ENCODE measurements at places on chromosomes 7 and 10.

DNA sequence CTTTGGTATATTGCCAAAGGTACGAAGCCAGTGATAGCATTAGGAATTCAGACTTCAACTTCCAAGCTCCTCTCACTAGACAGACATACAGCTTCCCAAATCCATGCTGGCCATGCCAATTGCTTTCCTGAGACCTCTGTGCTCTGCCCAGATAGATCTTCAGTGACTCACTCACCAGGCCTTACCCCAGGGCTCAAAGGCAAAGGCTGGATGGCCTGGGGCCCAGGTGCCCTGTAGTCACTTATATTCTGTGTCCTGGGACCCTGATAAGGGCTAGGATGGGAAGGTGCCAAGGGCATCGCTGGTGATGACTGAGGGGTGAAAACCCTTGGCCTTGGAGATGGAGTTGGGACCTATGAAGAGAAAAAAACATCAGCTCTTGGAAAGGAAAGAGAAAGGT, 27.7 kb downstream of the WNT8B start:
- no peak for DNase-seq

DNA sequence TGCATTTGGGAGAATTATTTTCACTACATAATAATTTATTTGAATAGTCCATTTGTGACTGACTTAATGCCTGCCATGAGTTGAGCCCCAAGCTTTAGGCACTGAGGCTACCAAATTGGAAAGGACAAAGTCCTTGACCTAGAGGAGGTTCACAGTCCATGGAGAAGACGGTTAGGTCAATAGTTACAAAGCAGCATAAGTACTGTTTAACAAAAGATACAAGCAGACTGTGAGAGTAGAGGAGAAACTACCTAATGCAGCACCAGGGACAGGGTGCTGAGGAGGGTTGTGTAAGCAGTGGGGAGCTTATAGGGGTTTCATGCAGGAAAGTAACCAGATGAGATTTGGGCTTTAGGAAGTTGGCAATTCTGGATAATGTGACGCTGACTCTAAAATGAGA, 139.2 kb downstream of the LCOR start:
- DNase-seq, result no peak

- DNase-seq, result no peak
These were observed 45.7 kb downstream of the IMMP2L start for GRCh38 chr7:111516612-111517011.

GRCh38 chr10:77620731-77621130, 16.9 kb downstream of the KCNMA1 start:
- DNase-seq, result no peak

GRCh38 chr7:42605406-42606192, 306.3 kb downstream of the C7orf25 start:
- DNase-seq, result no peak

- no peak for DNase-seq
These were observed 169.7 kb downstream of the RNLS start for GRCh38 chr10:88413412-88413811.

DNA sequence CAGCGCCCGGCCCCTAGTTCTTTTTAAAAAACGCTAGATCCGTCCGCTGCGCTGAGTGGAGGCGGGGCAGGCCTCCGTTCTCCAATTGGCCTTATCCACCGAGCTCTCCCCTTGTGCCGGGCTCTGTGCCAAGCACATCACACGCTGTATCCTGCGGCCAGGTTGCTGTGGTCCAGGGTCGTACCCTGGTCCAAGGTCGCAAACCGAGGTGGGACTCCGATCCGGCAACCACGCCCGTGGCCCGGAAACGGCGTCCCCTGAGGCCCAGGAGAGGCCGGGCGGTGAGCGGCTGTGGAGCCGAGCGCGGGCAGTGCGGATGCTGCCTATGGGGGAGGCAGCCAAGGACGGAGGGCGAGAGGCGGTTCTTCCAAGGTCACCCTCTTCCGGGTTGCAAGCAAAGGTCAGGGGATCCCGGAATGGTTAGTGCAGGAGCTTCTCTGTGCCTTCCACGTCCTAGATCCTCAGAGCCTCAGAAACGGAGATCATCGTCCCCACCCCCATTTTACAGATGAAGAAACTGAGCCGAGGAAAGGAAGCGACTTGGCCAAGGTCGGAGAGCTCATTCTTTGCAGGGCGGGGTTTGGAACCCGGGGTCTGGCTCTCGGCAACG, 72.4 kb upstream of the LRRC4 start:
- DNase-seq, result no peak

DNA sequence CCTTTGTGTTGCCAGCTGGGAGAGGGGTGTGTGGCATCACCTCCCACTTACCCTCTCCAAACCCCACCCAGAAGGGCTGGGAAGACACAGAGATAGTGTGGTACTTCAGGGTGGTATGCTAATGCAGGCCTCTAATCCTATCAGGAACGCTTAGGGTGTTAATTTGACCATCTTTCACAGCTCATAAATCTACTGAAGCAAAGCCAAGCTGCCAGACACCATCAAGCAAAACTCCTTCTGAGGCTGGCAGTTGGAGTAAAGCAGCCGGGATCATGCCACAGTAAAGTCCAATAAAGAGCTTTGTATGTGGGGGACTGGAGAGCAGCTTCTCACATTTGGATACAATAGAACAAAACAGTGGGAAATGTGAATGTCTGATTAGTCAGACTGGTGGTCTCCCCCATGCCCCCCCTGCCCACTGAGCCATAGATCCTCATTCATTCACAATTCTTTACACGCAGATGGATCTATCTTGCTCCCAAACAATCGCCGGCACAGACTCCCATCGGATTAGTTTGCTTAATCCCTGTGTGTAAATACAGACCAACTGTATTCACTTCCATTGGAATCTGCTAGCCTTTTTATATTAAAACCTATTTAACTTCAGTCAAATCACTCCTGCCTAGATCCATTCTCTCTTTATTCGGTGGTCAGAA, 29.6 kb downstream of the FGFBP3 start:
- no peak for DNase-seq

DNA sequence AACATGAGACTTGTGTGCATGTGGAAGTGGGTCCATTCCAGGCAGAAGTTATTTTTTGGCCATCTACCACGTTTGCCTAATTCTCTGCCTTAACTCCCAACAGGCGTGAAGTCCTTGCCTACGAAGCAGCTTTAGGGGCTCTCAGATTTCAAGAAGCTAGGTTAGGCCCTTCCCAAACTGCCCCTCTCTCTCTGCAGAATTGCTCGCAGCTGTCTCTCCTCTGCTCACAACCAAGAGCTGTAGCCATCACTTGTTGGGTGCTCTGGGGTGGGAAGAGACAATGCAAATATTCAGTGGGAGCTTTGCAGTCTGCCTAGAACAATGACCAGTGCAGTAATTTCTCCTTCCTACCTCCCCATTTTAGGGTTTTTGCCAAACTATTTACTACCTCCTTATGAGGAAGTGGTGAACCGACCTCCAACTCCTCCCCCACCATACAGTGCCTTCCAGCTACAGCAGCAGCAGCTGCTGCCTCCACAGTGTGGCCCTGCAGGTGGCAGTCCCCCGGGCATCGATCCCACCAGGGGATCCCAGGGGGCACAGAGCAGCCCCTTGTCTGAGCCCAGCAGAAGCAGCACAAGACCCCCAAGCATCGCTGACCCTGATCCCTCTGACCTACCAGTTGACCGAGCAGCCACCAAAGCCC, 24.9 kb downstream of the CYP17A1 start:
- DNase-seq, result no peak

GRCh38 chr10:10327934-10328333, 689.7 kb upstream of the CELF2 start:
- no peak for DNase-seq

DNA sequence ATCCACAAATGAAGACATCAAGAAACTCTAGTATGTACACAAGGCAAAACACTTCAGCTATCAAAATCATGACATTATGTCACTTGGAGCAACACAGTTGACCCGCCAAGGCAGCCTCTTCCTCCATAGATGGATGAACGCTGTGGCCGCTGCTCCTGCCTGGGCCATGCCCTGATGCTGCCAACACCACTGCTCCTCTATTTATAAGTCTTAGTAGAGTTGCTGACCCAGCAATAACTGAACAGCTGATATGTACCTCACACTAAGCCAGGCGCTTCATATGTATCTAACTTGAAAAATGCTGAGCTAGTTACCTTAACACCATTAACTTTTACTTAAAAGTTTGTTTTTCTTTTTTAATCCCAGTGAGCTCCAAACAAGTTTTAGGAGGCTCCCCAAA, 131.9 kb downstream of the LYZL1 start:
- no peak for DNase-seq

DNA sequence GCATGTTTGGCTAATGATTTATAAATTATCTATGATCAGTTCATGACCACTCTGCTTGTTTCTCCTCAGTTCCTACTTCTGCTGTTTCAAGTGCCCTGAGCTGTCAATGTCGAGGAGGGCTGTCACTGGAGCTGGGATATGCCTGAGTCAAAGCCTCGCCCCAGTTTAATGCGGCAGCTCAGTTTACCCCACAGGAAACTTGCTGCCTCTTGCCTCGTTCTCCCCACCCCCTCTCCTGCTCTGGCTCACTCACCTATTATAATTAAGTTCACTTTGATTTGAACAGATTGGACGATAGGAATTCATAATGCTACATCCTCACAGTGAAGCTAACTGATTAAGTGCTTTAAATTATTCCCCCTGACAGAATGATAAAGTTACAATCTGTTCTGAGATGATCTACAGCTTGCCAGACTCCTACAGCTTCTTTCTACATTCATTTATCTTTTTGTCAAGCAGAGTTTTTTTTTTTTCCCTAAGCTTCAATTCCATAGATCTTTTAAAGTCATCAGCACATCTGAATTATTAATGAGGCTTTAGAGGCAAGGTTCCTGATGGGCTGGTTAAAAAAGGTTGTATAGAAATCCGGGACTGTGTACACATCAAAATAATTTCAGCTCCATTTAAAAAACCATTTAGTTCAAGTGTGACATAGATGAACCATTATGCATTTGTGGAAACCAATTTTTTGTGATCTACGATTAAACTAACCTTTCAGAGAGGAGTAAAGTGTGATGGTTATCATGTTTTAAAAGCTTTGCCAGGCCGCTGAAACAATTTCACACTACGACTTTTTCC, 758.3 kb downstream of the KCNMA1 start:
- DNase-seq, result no peak

GRCh38 chr7:24975644-24976260, 4.2 kb downstream of the OSBPL3 start:
- DNase-seq, result no peak

DNA sequence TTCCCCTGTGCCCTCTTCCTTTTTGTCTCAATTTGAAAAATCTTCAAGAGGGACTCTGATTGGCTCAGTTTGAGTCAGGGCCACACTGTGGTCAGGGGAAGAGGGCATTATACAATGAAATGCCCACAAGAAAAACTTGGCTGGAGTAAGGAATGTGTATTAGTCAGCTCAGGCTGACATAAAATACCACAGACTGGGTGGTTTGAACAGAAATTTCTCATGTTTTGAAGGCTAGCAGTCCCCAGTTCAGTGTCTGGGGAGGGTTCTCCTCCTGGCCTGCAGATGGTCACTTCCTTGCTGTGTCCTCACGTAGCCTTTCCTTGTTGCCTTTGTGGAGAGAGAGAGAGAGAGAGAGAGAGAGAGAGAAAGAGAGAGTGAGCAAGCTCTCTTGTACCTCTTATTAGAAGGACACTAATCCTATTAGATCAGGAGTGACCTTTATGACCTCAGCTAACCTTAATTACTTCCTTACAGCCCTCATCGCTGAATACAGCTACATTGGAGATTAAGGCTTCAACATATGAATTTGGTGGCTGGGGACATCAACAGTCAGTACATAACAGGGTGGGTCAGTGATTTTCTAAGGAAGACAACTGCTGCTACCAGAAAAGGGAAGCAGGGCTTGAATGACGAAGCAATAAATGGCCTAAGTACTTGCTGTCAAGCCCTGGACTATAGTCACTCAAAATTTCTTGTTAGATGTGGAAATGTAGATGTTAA, 25.8 kb upstream of the FAM13C start:
- DNase-seq, result no peak

DNA sequence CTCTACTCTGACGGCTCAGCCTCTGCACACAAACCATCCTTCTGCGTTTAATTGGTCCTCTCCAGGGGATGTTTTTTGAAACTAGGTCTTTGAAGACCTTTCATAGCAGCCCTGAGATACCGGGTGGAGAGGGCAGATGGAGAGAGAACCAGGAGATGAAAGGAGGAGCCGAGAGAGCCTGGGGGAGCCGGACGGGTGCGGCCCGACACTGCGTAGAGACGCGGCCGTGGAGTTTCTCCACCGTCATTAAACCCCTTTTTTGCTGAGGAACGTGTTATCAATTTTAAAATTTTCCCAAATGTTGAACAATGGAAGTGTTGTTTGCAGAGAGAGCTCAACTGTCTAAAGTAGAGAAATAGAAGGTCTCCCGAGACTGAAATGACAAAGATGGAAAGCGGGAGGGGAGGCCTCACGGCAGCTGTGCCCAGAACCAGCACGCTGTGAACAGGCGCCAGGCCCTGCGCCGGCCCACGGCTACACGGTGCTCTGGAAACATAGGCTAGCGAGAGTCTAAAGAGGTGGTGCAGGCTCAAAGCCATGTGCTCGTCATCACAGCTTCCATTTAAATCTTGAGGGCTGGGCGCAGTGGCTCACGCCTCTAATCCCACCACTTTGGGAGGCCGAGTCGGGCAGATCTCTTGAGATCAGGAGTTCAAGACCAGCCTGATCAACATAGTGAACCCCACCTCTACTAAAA, 307.0 kb downstream of the PTPRN2 start:
- no peak for DNase-seq

DNA sequence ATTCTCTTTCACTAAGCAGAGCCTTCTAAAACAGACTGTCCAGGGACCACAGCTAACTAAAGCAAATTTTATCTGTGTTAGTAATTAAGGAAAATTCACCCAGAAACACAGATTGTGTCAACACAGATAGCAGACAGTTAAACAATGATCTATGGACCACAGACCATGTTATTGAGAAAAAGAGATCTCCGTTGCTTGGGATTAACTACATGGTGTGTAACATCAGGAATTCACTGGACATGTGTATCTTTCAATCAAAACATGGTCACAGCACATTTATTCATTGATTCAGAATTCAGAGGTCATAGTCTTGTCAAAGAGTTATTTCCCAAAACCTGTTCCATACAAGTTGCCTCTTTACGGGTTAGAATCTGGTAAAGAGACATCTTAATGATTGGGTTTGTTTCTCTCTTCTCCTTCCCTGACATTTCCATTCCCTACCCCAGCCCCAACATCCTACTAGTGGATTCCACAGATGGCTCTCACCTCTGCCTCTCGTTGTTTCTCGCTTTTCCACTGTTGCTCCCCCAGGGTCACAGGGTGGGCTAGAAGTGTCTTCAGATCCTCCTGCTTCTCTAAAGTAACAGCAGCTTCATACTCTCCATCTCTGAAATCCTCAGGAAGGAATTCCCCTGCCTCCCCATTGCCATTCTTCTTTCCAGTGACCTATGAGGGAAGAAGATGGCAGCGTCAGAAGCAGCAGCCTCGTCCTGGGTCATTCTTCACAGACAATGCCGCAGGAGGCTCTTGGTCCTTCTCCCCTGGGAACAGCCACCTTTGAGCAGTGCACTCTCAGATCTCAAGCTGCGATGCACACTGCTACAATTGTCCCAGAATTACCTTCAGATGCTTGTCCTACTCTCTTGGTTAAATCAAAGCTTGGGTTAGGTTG, 958 bp downstream of the ANKRD1 start:
- DNase-seq, result no peak

GRCh38 chr10:17120694-17121093, 8.9 kb downstream of the CUBN start:
- DNase-seq, result no peak

GRCh38 chr7:259751-260405, 30.1 kb upstream of the FOXL3 start:
- DNase-seq, result no peak

All from stimulated activated CD8-positive, alpha-beta memory T cell treated with anti-CD3 and anti-CD28 coated beads, Interleukin-2, amount 100 ng/mL, for 1 hour (primary cell).